ENCODE measurements at places on chromosomes 3 and 15.

DNA sequence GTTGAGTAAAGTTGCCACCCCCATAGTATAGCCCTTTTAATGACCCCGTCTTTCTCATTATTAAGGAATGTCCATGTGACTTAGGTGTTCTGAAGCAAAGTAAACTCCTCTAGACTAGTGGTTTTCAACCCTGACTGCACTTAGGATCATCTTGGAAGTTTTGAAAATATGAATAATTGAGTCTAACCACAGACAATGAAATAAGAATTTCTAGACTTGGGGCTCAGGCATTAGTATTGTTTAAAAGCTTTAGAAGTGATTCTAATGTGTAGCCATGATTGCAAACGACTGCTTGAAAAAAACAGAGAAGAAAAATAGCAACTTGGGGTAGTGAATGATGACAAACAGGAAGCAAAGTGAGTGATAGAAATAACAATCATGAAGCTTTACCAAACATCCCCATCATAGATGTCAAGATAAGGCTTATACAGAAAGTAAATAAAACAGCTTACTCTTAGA is 35.0 kb downstream of the ALCAM start:
- no peak for DNase-seq

GRCh38 chr3:84943379-84943778 is 15.4 kb upstream of the CADM2 start:
- DNase-seq, result no peak

DNA sequence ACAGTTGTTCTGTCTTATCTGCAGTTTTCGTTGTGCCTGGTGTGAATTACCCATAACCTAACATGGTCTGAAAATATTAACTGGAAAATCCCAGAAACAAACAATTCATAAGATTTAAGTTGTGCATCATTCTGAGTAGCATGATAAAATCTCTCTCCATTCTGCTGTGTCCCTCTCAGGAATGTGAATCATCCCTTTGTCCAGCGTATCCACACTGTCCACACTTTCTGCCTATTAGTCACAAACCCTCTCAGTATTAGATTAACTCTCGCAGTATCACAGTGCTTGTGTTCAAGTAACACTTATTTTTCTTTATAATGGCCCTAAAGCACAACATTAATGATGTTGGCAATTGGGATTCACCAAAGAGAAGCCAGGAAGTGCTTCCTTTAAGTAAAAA is 203.2 kb downstream of the CGGBP1 start:
- no peak for DNase-seq

DNA sequence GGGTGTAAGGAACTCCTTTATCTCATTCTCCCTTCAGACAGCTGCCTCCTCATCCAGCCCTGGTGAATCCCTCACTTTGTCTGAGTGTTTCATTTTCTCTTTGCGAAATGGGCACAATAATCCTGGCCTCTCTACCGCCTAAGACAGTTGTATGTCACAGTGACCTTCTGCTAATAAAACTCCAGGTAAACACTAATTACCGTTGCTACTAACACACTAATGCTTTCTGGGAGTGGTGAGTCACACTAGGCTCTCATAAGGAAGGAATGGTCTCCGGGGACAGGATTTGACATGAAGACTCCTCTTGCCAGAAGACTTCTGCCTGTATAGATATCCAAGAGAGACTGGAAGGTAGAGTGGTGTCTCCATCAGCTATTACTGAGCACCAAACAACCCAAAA is 71.7 kb upstream of the SNRK start:
- no peak for DNase-seq

DNA sequence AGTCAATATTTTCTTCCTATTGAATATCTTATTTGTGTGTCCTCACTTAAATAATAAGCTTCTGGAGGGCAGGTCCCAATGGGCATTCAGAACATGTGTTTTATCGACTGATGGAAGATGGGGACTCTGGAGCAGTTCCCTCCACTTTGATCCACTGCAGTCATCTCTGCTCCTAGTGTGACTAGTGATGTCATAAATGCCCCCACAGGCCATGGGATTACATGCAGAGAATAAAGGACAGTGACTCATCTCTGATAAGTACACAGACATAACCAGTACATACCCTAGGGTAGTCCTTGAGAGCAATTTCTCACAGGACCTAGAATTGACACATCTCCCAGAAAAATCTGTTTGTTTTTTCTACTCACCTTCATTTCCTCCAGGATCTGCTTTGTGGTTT is 49.4 kb upstream of the FMN1 start:
- no peak for DNase-seq

- no peak for DNase-seq
Measured at GRCh38 chr15:40277471-40277870, 5.4 kb downstream of the ANKRD63 start.

- no peak for DNase-seq
Measured at GRCh38 chr3:184323696-184324095, 9.3 kb downstream of the EIF4G1 start.

GRCh38 chr3:104190681-104191080 is 1176.0 kb upstream of the ALCAM start:
- DNase-seq, result no peak

DNA sequence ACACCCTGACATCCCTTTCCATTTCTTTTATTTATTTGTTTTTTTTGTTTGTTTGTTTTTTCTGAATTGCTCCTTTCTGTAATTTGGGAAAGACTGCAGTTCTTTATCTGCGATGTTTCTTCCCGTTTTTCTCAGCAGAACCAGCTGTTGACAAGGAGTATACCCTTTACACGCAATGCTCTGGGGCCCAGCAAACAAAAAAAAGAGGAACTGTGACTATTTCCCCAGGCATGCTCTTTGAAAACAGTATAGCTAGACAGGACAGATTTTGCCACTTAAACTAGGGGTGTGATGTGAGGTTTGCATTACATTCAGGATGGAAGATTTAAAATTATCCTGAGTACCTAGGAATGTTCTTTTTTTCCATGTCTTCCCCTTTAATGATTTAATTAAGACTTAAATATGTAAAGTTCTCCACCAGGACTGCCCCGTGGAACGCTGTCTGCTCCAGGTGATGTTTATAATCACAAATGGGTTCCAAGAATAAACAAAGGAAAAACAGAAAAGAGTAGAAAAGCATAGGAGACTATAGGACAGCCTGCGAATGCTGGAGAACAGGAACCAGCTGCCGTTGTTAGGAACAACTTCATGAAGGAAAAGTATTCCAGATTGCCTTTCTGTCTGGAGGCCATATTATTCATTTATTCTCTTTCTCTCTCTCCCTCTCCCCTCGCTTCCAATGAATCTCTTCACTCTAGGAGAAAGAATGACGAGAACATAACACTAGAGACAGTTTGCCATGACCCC is 43.3 kb downstream of the TGFBR2 start:
- DNase-seq, result no peak

DNA sequence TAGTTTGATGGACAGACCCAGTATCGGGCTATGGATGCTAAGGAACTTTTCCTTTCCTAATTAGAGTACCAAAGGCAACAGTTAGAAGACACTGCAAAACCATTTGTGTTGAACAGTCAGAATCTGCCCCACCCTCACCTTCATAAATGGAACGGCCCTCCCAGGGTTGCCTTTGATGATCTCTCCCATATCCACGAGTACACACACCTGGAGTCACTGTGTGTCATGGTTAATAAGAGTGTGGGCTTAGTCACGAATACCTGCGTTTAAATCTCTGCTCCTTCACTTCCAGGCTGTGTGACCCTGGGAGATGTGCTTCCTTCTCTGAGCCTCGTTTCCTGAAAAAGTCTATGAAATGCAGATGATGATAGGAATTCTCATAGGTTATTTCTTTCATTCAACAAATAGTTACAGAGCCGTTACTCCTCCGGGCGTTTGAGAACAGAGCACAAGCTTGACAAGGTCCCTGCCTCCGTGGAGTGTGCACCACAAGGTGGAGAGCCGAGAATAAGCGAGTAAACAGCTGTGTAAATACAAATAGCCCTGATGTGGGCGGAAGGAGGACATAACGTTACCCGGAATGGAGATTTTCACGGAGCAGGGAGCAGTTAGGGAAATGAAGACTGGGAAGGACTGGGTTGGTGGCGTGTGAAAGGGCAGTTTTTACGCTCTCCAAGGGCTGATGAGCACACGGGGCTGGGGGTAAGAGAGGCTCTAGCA is 6.7 kb downstream of the SLC51A start:
- no peak for DNase-seq

GRCh38 chr3:78812166-78812565 is 955.6 kb downstream of the ROBO1 start:
- no peak for DNase-seq

DNA sequence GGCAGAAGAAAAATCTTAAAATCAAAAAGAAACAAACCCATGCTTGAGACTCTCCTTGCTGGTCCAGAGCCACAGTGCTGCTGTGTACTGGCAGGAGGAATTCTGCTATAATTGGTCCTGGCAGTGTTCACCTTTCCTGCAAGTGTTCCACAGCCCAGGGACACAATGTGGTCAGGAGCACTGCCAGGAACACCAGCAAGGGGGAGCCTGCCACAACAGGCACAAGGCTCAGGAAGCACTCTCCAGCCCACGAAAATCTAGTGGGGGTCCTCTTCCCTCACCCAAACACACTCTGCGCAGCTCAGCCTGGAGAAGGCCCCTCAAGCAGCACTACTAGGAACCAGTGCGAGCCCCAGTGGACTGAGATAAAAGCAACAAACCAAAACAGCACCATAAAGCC is 92.9 kb downstream of the UBE3A start:
- no peak for DNase-seq

GRCh38 chr15:58453931-58454793 is 22.4 kb downstream of the LIPC start:
- peak; percentile 43 for DNase-seq

- DNase-seq, result no peak
Measured at GRCh38 chr15:50098545-50098944, 20.5 kb downstream of the ATP8B4 start.

GRCh38 chr3:37291275-37291700 is 116.9 kb upstream of the LRRFIP2 start:
- no peak for DNase-seq

DNA sequence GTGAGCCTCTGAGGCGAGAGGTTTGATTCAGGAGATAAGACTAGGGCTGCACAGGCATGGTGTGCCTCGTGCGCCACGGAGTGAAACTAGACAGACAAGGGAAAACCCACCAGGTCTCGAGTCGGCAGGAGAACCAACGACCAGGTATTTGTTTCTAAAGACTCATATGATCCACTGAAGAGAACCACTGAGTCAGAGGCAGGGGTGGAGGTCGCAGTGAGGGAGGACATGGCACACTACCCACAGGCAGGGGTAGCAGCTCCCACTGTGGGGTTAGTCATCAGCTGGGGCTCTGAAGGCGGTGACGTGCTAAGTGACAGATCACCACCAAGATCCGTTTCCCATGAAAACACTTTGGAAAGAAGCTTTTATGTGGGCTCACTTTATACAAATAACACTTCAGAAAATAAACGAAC is 45.7 kb downstream of the CHSY1 start:
- peak; percentile 75 for DNase-seq

GRCh38 chr15:101152914-101153313 is 98.9 kb downstream of the CHSY1 start:
- DNase-seq, result no peak

- no peak for DNase-seq
Measured at GRCh38 chr15:76529911-76530310, 193.3 kb downstream of the ISL2 start.

DNA sequence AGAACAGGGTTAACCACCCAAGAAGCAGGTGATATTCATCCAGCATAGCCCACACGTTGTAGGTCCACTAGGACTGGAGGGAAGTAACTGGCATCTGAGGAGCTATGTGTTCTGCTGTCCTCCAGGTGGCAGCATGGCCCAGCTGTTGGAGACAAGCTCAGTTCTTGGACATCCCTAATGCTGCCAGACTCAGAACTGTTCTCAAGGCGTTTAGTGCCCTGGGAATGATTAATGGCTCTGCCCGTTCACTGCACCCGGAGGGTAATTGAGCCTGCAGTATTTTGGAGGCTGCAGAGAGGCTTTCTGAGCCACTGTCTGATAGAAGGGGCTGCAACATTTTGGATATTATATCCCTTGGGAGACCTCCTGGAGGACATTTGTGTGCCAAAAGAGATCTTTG is 521.3 kb upstream of the SEMA6D start:
- peak; percentile 29 for DNase-seq

DNA sequence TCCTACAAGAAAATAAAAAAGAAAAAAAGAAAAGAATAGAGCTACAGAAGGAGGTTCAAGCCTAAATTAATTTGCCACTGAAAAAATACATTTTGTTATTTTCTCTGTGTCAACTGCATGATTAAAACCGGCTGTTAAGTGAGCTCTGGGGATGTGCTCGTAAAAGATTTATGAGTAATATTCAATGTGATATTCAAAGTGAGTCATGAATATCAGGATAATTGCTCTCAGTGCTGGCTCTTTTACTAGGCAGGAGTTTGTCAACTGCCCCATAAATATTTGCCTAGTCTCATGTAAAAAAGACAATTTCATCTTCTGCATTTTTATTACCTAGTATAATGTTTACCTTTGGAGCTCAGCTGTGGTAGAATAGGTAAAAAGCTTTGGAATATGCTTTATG is 78.9 kb downstream of the CDIN1 start:
- no peak for DNase-seq

- no peak for DNase-seq
Measured at GRCh38 chr3:63955036-63955650, 43.0 kb upstream of the SCAANT1 start.

DNA sequence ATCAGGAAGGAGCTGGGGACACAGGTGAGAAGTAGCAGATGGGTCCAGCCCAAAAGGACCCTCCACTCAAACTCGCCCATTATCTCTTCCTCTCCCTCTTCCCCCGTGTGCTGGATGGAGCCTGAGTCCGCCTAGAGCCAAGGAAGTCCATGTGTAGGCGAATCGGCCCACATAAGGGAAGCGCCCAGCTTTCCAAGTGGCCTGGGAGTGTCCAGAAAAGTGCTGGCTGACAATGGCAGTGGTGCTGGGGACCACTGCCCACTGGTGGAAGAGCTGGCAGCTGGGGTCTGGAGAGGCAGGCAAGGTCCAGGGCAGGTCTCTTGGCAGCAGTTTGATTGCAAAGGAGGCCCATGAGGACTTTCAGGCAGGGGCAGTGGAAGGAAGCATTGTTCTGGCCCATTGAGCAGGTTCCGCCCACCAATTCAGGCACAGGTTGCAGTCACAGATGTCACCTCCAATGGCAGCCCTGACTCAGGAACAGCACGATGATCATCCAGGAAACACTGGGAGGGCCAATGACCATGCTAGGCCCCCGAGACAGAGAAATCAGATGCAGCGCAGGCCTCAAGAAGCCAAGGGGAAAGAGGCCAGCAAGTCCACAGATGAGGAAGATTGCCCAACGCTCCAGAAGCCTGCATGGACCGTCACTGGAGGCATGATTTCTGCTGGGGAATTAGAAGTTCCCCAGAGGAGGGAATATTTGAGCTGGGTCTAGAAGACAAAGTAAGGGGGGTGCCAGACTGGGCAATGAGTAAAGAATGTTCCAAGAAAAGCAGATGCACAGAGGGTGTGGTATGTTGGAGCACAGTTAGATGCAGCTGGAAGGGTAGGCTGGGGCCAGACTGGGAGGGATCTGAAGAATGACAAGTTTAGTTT is 3.0 kb downstream of the MFGE8 start:
- no peak for DNase-seq

DNA sequence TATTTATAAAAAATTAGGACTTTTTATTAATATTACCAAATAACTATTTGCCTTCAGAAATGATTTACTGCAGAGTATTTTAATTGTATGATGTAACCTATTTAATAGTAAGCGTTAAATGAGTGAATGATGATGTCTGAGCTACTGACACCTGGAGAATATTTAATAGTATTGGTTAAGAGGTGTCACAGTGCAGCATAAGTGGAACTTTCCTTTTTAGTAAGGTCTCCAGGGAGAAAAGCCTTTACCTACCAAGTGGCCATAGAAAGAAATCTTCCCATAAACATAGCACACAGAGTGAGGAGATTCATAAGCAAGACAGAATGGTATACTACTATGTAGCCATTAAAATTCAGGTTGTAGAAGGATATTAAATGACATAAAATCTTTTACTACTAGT is 441.7 kb downstream of the TBL1XR1 start:
- DNase-seq, result no peak

- no peak for DNase-seq
Measured at GRCh38 chr3:23691357-23691895, 114.3 kb upstream of the UBE2E1 start.
